ENCODE measurements at places on chromosomes 7 and 10.

GRCh38 chr10:116185199-116185867 is 87.7 kb downstream of the GFRA1 start:
- DNase-seq = no peak

DNA sequence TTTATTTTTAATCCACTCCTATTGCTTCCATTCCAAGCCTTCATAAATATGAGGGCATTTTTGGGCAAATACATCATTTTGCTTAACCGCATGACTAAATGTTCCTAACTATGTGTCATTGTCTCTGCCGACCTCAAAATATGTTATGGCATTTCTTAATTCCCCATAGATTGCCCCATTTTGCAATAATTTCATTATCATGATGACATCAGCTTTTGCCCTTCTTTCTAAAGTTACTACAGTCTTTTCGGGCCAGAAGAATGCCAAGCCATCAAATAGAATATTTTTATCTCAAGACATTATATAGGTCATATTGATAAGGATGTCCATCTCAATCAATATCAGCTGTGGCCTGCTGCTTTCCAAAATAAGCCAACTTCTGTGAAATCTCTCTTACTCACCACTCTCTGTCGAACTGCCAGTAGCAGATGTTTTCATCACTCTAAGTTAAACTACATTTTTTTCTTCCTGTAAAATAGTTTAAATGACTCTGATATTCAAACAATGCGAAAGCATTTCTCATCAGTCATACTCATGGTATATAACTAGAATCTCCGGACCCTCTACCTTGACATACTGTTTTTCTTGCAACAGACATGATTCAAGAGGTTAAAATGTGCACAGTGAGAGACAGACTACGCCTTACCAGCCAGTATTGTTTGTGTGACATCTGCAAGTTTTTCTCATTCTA is 1254.6 kb upstream of the CELF2 start:
- DNase-seq = no peak

GRCh38 chr7:108099713-108100112 is 30.4 kb downstream of the LAMB4 start:
- DNase-seq = no peak

GRCh38 chr10:17171141-17171641 is 30.3 kb downstream of the TRDMT1 start:
- no peak for DNase-seq

GRCh38 chr10:102546606-102547320 is 43.0 kb downstream of the SUFU start:
- no peak for DNase-seq

- no peak for DNase-seq
Measured at GRCh38 chr10:18456984-18457383, 194.4 kb downstream of the NSUN6 start.

DNA sequence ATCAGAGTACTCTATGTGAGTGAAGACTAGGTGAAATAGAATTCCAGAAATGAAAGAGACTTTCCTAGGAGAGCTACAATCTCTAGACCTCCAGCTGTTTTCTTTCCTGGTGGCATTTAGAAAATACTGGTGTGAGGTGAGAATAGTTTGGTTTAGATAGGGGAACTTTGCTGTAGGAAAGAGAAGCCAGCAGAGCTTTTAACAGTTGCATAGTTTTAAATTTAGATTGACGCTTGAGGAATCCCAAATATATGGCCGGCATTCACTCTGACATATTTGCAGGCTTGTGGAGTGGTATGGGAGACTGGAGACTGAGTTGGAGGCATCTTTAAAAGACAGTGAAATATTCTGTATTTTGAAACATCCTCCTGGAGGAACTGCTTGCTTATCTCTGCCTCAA is 94.3 kb upstream of the ETV1 start:
- no peak for DNase-seq

GRCh38 chr7:16978358-16979244 is 96.8 kb upstream of the AGR3 start:
- DNase-seq = no peak

DNA sequence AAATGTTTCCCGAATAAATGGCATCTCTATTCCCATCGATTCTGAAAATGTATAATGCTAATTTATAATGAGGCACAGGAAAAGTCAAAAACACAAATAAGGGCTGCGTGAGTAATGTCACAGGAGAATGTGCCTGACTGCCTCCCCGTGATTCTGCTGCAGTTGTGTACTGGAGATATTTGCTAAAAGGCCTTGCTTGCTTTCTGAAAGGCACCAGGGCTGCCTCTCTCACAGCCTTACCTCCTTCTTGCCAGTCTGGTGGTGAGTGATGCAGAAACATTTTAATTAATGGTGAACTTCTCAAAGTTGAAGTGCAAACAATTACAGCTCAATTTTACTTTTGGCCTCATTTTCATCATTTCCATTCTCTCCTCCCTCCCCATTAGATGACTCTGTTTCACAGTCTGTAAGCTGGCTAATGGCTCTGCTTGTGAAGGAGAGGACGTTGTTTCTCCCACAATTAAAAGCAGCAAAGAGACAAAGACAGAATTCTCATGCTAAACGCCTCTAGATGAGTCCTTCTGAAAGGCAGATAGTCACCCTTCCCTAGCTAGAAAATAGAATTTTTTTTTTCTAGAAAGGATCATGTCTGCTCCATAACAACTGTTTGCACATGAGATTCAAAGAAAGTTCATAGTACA is 377.6 kb downstream of the MDFIC start:
- no peak for DNase-seq

DNA sequence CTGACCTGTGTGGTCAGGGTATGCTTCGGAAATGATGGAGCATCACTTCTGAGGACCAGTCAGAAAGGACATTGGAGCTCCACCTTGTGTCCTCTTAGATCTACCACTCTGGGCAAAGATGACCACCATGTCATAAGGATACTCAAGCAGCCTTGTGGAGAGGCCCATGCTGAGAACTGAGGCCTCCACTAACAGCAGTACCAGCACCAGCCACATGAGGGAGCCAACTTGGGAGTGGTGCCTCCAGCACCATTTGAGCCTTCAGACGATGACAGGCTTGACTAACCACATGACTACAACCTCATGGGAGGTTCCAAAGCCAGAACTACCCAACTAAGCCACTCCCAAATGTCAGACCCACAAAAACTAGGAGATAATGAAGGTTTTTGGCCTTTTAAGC is 116.0 kb downstream of the NPTX2 start:
- no peak for DNase-seq

DNA sequence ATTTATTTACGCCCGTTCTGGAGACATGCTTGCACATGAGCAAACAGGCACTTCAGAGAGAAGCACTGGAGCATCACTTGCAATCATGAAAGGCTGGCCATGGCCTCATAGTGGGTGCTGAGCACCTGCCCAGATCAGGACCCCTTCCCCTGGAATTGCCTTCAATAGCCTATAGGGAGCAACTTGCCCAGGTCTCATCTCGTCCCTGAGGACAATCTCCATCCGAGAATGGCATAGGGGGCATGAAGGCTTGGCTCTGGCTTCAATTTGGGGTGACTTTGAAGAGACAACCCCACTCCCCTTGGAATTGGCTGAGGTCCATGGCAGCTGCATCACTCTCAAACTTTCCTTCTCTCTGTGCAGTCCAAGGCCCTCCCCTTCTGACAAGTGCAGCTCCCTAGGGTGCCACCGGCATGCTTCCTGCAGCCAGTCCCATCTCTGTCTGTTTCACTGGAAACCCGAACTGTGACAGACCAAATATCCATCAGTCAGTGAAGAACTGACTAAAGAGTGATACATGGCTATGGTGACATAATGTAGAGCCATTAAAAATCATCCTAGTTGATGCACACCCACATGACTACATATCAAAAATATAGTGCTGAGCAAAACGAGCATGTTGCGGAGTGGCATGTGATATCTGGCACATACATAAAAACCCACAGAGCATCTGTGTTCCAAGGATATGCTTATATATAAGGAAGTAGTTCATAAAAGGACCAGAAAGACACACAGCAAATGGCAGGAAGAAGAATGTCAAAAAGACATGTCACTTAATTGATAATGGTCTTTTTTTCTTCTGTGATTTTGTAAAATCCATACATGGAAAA is 12.4 kb downstream of the GDF2 start:
- no peak for DNase-seq

GRCh38 chr7:135447748-135448147 is 62.2 kb downstream of the CNOT4 start:
- DNase-seq = no peak

DNA sequence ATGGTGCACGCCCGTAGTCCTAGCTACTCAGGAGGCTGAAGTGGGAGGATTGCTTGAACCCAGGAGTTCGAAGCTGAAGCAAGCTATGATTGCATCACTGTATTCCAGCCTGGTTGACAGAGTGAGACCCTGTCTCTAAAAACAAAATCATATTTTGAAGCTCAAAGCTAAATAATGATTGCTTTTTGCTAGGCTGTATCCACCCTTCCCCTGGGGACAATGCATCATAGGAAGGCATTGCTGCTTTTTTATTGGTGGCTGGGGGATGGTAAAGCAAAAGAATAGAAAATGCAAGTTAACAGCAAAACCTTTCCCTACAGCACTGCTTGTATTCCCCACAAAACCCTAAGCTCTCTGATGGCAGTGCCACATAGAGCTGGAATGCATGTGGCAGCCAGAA is 107.5 kb upstream of the WAC start:
- no peak for DNase-seq

DNA sequence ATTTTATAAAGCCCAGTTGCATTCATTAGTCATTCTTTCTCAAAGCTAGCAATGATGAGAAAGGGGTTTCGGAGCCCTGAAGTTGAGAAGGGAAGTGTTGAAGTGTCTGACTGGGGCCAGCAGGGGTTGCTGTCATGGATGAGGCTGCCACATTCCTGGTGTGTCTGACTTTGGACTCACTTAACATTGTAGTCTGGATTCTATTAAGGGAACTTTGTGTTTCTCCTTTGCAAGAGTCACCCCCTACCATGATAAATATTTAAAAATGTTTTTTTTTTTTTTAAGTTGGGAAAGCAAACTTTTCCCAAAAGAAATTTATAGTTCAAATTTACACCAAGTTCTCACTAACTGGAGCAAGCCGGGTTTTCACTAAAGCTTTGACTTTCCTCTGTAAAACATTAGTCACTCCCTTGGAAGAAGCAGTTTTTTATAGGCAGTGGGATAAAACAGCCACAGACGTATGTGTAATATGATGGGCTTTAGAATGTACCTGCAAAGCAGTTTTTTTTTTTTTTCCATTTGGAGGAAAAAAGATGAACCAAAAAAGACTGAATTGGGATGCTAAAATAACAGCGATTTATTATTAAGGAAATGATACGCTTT is 243.6 kb downstream of the TWIST1 start:
- no peak for DNase-seq

GRCh38 chr7:30887464-30887872 is 24.2 kb upstream of the AQP1 start:
- DNase-seq = no peak

GRCh38 chr10:38025283-38025682 is 14.8 kb downstream of the ZNF33A start:
- no peak for DNase-seq

GRCh38 chr7:15326044-15326644 is 235.7 kb downstream of the AGMO start:
- no peak for DNase-seq

DNA sequence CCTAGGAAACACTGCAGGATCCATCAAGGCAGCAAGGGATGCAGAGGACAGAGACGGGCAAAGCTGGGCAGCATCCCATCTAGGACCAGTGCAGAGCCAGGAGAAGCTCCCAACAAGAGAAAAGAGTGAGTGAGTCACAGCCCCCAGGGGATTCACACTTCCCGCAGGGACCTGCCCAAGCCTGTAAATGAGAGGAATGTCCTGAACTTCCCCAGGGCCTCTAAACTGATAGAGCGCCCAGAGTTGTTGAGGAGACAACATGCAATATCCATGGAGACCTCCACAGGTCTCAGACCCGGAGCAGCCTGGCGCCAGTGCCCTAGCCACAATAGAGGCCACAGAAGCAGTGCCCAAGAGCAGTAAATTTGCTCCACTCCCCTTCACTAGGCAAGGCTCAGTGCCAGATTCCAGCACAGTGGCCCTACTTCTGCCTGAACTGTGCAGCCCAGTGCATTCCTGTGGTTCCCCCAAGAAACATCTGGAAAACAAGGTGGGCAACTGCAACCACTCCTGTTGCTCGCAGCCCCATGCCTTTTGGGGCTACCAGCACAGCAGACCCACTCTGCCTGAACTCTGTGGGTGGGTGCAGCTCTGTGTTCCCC is 567.5 kb downstream of the POM121L12 start:
- DNase-seq = no peak

- DNase-seq = no peak
Measured at GRCh38 chr7:92696584-92696983, 106.4 kb upstream of the FAM133B start.

GRCh38 chr7:762885-763284 is 35.8 kb upstream of the PRKAR1B start:
- DNase-seq = no peak

GRCh38 chr10:95196046-95196445 is 2.0 kb downstream of the ACSM6 start:
- no peak for DNase-seq

GRCh38 chr7:19117091-19117869 is at the start of gene TWIST1:
Gene TWIST1 (minus strand): TSS chr7:19117636. CDS start chr7:19117321, 315 bp downstream.
- DNase-seq = no peak

DNA sequence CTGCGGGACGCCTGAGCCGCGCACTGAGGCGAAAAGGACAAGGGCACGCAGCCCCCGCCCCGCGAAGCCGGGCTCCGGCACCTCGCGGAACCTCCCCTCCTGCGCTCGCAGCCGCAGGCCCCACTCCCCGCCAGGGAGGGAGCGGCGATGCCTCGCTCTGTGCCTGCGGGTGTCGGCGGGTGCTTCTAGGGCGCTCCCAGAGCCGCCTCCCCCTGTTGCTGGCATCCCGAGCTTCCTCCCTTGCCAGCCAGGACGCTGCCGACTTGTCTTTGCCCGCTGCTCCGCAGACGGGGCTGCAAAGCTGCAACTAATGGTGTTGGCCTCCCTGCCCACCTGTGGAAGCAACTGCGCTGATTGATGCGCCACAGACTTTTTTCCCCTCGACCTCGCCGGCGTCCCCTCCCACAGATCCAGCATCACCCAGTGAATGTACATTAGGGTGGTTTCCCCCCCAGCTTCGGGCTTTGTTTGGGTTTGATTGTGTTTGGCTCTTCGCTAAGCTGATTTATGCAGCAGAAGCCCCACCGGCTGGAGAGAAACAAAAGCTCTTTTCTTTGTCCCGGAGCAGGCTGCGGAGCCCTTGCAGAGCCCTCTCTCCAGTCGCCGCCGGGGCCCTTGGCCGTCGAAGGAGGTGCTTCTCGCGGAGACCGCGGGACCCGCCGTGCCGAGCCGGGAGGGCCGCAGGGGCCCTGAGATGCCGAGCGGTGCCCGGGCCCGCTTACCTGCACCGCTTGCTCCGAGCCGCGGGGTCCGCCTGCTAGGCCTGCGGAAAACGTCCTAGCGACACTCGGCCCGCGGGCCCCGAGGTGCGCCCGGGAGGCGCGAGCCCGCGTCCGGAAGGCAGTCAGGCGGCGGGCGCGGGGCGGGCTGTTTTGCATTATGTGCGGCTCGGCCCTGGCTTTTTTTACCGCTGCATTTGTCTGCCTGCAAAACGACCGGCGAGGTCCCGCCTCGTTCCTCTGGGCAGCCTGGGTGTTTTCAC is 519 bp downstream of the ITGB8 start:
- peak; percentile 62 for DNase-seq

GRCh38 chr10:101613646-101614045 is 25.5 kb downstream of the DPCD start:
- DNase-seq = no peak

- no peak for DNase-seq
Measured at GRCh38 chr10:113175756-113176651, 226.0 kb downstream of the TCF7L2 start.

All from activated B cell treated with CpG ODN at 0.5 μM for 24 hours (primary cell).